ENCODE measurements at places on chromosomes 6 and 20. TPM values are rescaled to one million over a fixed set of nuclear protein-coding genes. Genes with fewer than 3 reads are reported as not detected.

- no peaks in the 10 kb centered on the region for H3K4me1 ChIP-seq
- H3K27me3 ChIP-seq: no peaks in the 10 kb centered on the region
- H3K36me3 ChIP-seq: no peaks in the 10 kb centered on the region
These were observed 40.0 kb upstream of the SLC2A12 start for GRCh38 chr6:134092449-134092848.

SLC35F1 gene
- total RNA-seq: 0.29 TPM

- no peaks in the 10 kb centered on the region for H3K27me3 ChIP-seq
- no peaks in the 10 kb centered on the region for H3K36me3 ChIP-seq
- no peaks in the 10 kb centered on the region for H3K4me1 ChIP-seq
- no peak overlapping the region for H3K4me3 ChIP-seq
- H3K27ac ChIP-seq: no peak overlapping the region
These were observed 155.4 kb downstream of the RFPL4B start for GRCh38 chr6:112502351-112503090.

DNA sequence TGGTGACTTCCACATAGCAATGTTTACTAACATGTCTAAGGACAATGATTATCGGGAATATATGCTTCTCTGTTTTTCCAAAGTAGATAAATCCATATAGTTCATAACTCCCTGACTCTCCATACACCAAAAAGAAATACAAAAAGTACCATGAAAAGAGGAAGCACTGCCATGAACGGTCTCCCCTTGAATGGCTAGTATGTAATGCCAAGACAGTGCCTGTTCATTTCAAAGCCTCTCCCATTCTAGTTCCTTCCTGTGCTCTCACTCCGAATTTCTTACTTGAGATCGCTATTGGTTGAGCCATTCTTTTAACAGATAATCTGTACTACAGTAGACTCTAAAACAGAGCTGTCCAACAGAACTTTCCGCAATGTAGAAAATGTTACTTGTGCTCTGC, 54.8 kb upstream of the EDN1 start:
- DNase-seq: no peak
- H3K27ac ChIP-seq: no peak overlapping the region
- no peak overlapping the region for H3K4me3 ChIP-seq

DNA sequence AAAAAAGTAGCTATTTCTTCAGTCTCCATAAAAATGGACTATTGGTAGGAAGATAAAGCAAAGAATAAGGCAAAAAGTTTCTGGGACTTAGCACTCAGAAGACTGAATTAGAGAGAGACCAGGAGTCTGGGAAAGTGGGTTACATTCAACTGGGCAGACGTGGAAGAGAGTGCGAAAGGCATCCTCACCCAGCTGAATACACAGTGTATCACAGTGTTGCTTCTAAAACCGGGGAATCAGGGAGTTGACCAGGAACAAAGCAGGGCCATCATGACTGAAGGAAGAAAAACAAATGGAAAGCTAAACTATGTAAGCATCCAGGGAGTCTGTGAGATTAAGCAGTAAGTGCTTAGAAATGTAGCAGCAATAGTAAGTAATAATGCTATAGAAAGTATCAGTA, 452.9 kb upstream of the MAN1A1 start:
- H3K4me1 ChIP-seq: no peaks in the 10 kb centered on the region
- H3K4me3 ChIP-seq: no peak overlapping the region
- H3K36me3 ChIP-seq: no peaks in the 10 kb centered on the region
- no peak for DNase-seq

DNA sequence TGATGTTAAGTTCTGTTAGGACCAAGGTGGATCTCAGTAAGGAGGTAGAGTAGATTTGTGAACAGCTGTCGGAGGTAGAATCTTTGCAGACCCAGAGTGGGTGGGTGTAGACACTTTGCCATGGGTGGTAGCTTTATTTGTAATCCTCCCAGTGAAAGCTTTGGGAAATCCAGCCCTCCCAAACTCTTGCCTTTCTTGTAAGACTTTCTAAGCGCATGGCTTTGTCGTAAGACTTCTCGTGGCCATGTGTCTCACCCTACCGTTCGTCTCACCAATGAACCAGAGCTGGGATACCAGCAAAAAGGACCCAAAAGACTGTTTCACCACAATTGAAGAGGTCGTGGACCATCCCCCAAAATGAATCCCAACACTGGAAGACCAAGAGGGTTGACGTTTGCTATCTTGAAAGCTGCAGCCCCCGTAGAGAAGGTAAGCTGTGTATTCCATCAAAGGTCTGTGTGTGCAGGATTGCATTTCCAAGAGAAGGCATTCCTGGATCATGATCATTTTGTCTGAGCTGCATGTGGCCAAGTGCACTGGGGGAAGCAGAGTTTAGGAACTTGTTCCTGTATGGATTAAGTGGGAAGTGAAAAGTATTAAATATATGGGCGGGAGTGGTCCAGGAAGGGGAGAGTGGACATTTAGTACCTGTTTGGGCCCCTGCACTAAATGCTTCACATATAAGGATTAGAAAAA, 5.8 kb upstream of the TMEM14A start:
- no peaks in the 10 kb centered on the region for H3K27me3 ChIP-seq
- no peak for DNase-seq
- peaks cover 11% of the 10 kb centered on the region for H3K4me1 ChIP-seq
- peak overlapping the region; percentile 78 for H3K4me3 ChIP-seq
- H3K27ac ChIP-seq: no peak overlapping the region

SERPINB6 gene
- total RNA-seq: 157 TPM

DNA sequence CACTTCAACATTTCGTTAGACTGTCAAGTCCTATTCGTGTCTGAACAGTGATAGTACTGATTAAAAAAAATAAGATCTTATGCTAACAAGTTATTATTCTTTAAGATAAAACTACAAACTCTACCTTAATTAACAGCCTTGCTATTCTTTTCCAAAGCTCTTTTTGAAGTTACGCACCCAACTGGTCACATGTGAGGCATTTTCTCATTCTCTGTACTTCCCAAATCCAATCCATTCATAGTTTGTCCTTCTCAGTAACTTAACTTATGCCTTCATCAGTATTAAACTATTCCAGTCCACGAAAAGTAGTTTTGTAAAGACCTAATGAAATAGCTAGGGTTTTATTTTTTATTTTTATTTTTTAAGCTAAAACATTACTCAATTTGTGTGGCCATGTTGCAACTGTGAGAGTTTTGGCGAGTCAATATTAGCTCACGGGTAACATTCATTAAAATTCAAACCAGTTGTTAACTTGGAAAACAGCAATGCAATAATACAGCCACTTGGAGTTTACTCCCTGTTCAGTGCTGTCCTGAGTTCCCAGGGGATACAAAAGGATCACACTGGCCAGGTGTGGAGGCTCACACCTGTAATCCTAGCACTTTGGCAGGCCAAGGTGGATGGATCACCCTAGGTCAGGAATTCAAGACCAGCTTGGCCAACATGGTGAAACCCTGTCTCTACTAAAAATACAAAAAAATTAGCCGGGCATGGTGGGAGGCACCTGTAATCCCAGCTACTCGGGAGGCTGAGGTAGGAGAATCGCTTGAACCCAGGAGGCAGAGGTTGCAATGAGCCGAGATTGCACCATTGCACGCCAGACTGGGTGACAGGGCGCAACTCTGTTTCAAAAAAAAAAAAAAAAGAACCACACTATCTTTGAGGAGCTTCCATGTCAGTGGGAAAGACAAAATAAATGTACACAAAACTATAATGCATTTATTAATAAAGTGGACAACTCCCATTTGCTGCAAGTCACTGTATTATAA, 27.9 kb upstream of the EEF1A1 start:
- H3K27ac ChIP-seq: no peak overlapping the region
- no peaks in the 10 kb centered on the region for H3K36me3 ChIP-seq
- no peak overlapping the region for H3K4me3 ChIP-seq
- H3K27me3 ChIP-seq: no peaks in the 10 kb centered on the region
- no peak for DNase-seq
- H3K4me1 ChIP-seq: no peaks in the 10 kb centered on the region

All from upper lobe of right lung (tissue), 1 donor.